ENCODE measurements at places on chromosomes 5 and 9. TPM values are rescaled to one million over a fixed set of nuclear protein-coding genes. Genes with fewer than 3 reads are reported as not detected.

ANKRD33B gene
- 20.3 TPM for total RNA-seq

DNA sequence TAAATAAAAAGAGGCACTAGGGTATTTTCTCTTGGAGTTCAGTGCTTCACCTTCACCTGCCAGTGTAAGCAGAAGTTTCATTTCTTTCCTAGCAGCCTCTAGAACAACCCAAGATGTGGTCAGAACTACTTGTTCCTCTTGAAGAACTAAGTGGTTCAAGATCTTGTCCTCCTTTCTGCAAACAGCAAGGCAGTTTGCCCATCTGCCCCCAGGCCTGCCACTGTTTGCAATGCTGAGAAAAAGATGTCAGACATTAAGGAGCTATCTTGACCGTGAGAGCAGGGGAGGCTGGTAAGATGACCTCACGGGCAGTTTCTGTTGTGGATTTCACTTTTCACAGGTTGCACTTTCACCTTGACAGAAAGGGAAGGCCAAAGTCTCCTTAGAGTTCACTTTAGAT is 52.0 kb upstream of the KLF4 start:
- DNase-seq: no peak

- DNase-seq: no peak
Measured at GRCh38 chr5:24367216-24367615, 277.6 kb downstream of the CDH10 start.

DNA sequence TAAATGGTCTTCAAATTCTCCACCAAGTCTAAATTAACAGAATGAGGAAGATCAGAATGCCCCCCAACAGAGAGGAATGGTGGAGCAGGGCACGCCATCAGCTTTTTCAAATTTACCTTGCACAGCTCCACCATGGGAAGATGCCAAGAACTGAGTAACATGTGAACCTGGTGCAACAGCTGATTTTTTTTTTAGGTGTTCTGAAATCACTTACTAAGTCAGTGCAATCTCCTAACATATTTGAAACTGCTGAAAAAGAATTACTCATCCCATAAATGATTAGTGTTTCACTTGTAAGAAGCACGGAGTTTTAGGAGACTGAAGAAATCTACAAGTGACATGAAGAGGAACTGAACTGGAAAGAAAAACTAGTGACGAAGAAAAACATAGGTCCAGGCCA is 5.1 kb downstream of the TMEM245 start:
- no peak for DNase-seq

ACSL6 gene
- total RNA-seq: 1.4 TPM

- no peak for DNase-seq
Measured at GRCh38 chr9:89601856-89602562, 2.8 kb upstream of the GADD45G start.

- no peak for DNase-seq
Measured at GRCh38 chr9:133654736-133655657, 18.8 kb downstream of the DBH start.

DNA sequence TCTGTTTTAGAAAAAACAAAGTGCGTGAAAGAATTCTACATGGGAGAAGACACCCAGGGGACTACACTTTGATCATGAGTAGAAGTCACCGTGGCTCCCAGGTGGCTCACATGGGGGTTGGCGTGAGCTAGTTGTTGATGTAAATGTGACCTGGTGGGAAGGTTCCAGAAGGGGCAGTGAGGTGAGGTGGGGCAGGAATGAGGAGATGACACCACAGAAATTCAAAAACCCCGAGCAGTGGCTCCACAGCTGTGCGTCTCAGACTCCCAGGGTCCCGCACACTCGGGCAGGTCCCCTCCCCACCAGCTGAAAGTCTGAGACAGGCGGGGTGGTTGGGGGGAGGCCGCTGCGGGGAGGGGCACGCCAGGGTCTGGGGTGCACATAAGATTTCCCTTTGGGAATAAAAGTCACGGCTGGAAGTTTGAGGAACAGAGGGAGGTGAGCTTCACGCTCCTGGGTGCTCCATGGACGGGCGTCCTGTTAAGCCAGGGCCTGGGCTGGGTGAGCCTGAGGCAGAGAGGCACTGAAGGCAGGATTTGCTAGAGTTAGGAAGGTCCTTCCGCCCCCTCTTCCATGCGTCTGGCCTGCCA is 29.9 kb downstream of the GLT6D1 start:
- DNase-seq: no peak

SERF1A gene
- total RNA-seq: 8.6 TPM

DNA sequence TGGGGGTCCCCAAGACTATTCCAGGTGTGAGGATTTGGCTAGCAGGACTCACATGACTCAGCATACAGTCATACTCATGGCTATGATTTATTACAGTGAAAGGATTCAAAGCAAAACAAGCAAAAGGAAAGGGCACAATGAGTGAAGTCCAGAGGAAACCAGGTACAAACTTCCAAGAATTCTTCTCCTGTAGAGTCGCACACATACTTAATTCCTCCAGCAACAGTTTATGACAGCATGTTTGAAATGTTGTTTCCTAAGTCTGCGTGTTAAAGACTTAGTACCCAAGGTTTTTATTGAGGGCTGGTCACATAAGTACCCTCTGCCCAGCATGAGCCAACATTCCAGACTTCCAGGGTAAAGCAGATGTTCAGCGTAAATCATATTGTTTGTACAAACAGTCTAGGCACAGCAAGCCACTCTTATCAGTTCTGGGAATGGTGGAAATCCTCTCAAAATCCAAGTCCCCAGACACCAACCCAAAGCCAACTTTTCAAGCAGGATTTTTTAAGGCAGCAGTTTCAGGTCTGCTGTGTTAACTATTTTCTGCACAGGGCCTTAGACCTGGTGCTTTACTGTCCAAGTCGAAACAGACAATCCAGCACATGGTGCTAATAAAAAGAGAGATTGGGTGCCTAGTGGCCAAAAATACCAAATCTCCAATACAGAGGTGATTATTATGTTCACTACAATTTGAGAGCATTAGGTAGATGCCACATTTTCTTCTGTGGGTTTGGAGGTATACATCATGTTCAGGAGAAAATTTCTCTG is 18.6 kb upstream of the RICTOR start:
- no peak for DNase-seq

WDR31 gene
- 8.7 TPM for total RNA-seq

DNA sequence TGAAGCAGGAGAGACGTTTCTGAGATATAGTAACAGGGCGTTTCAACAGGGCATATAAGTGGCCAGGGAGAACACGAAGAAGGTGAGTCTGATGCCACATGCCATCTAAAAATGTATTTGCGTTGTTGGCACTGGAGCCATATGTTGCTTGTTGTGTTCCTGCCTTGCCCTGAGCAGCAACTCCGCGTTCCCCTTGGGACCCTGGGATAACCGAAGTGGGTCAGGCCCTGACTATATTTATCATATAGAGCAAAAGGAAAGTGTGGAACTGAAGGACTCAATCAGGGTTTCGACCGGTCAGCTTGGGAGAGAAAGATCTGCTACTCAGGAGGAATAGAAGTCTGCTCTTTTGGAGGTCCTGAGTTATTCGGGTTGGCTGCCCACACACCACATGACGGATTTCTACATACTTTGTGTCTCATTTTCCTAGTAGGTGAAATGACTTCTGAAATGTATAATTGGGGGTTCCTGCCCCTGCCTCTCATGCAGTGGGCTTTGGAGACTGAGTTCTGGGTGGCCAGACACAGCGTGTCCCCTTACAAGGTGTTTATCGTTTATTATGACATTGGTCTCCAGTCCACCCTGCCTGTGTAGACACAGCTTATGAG is 3.0 kb downstream of the STC2 start:
- DNase-seq: no peak
